ENCODE measurements at places on chromosomes 11 and 22.

DNA sequence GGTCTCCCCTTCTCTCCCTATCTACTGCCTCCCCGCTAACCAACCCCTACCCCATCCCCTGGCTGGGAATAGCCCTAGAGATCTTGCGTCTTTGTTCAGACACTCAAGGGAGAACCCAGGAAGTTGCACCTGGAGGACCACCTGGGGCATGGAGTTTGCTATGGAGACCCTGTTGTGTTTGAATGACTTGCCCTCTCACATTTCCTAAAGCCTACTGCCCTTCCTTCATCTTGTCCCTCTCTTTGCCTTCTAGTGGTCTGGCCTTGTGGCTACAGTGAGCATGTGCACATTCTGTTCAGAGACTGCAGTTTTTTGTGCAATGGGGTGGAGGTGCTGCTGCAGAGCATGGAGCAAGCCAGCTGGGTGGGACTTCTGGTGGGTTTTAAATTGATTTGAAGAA lies 42.5 kb downstream of the ZNRF3 start:
- DNase-seq = peak; percentile 65

- no peak for DNase-seq
Measured at GRCh38 chr11:131816051-131816450, 445.6 kb downstream of the NTM start.

DNA sequence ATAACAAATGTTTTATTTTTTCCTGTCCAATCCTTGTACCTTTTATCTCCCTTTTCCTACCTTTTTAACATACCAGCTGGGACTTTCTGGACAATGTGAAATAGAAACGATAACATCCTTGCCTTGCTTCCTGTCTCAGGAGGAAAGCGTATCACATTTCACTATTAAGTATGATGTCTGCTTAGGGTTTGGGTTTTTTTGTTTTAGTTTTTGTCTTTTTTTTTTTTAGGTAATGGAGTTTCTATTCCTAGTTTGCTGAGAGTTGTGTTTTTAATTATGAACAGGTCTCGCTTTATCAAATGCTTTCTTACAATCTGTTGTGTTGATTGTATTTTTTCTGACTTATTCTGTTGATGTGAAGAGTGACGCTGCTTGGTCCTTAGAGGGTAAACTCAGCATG lies 64.2 kb upstream of the KCNQ1OT1 start:
- no peak for DNase-seq

DNA sequence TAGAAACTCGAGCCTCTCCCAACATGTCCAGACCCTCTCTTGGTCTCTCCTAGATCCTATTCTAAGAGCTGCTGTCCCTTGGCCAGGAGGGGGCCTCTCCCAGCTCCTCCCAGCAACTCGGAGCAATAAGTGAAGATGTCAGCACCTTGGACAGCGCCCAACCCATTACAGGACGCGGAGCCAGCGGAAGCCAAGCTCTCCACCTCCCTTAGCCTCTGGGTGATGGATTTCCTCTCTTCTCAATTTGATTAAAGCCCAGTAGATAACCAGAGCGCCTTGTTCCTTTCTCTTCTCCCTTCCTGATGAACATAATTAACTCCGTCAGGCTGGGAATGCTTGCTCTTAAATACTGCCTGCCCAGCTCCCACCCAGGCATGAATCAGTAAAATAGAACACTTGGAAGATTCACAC lies 26.2 kb upstream of the TPBGL start:
- peak; percentile 58 for DNase-seq

- DNase-seq = peak; percentile 76
Measured at GRCh38 chr22:49632199-49633009, 195.3 kb downstream of the BRD1 start.

DNA sequence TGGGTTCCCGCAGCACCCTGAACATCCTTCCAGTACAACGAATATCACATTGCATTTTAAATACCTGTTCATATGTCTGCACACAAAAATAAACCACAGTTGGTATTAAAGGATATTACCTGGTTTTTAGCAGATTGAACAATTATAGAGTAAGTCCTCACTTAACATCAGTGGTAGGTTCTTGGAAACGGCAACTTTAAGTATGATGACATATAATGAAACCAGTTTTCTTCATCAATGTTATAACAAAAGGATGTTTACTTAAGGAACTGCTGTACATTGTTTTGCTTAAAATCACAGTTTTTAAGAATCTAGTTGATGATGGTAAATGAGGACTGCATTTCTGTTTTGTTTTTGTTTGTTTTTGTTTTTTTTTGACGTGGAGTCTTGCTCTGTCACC lies 28.0 kb downstream of the TRIM66 start:
- DNase-seq = peak; percentile 52

DNA sequence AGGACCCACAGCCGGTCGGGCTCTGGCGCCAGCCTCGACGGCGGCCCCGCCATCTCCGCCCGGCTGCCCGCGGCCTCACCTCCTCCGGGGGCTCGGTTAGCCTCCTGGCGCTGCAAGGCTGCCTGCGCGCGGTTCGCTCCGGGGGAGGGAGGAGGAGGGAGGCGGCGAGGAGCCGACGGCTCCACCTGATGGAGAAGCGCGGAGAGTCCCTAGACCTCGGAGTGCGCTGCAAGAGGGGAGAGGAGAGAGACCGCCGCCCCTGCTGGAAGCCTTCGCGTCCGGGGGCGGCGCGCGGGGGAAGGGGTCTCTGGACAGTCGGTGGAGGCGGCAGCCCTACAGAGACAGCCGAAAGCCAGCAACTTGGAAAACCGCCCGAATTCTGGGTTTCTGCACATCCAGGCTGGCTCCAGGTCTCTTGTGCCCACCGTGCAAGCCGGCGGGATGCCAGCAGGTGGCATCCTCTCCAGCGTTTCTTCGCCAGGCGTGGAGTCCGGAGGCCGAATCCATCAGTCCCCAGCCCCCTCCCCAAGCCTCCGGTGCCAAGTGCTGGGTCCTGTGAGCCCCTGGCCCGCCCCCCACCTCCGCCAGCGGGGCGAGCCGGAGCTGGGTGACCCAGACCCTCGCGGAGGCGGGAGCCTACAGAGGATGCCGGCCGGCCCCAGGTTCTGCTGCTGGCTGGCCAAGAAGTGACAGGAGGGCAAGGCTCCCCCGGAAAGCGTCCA lies 2.9 kb upstream of the KIRREL3 start:
- DNase-seq = peak; percentile 96

- no peak for DNase-seq
Measured at GRCh38 chr11:134944131-134944530, 532.1 kb upstream of the B3GAT1 start.

DNA sequence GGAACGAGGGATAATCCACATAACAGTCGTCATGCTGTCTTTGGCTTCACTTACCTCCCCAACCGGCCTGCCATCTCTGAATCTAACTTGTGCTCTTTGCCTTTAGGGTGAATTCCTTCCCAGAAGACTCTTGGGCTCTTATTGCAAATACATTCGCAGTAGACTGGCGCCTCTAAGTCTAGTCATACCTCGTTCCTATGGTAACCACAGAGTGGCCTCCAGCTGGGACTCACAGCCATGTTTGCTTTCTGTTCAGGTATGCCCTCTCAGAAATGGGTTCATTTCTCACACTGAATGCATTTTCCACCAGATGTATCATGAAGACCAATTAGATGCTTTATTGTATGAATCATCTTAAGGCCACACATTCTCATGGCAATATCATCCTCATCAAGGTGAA lies 112.7 kb downstream of the FAR1 start:
- peak; percentile 89 for DNase-seq

DNA sequence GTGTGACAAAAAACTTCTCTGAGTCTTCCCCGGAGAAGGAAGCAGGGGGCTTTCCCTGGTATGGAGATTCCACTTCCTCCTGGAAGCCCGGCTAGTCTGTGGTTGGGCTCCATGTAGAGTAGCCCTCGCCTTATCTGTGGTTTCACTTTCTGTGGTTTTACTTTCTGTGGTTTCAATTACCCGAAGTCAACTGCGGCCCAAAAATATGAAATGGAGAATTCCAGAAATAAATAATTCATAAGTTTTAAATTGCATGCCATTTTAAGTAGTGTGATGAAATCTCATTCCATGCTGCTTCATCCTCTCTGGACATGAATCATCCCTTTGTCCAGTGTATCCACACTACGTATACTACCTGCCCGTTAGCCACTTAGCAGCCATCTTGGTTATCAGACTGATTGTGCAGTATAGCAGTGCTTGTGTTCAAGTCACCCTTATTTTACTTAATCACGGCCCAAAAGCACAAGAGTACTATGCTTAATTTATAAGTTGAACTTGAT lies 275.0 kb upstream of the SESN3 start:
- no peak for DNase-seq

- no peak for DNase-seq
Measured at GRCh38 chr11:281486-282161, 3.4 kb downstream of the NLRP6 start.

GRCh38 chr22:19488884-19489843 lies 9.4 kb downstream of the CDC45 start:
- DNase-seq = peak; percentile 32

- DNase-seq = peak; percentile 92
Measured at GRCh38 chr11:90243534-90243933, 20.7 kb upstream of the CHORDC1 start.

GRCh38 chr22:42078469-42079318 lies 806 bp upstream of the SMDT1 start:
- DNase-seq = no peak

DNA sequence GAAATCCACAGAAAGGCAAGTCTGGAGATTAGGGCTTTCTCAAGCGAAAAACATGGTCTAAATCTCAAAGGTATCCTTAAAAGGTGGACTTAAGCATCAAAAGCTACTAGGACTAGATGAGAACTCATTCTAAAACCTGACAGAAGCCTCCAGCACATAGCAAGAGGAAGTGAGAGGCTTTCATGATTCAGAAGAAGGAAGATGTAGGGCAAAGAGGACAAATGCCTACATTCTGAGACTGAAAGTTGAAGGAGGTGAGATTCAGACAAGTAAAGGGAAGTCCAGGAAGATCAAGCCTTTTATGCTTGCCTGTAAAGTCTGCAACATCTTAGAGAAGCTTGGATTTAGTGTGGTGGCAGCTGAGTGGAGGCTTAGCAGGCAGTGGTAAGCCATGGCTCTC lies 98.9 kb downstream of the PGR start:
- no peak for DNase-seq

DNA sequence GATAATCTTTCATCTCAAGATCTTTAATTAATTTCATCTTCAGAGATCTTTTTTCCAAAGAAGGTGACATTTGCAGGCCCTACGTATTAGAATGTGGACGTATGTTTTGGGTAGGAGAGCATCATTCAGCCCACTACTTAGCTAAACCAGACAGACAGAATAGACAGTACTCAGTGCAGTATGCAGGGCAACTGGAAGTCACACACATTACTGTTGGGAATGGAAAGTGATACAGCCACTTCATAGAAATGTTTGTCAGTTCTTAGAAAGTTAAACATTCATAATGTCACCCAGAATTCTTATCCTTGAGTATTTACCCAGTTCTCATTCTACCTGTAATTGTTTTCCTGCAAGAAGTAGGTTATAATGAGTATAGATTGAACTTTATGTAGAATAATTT lies 102.9 kb downstream of the PPP6R3 start:
- DNase-seq = no peak

DNA sequence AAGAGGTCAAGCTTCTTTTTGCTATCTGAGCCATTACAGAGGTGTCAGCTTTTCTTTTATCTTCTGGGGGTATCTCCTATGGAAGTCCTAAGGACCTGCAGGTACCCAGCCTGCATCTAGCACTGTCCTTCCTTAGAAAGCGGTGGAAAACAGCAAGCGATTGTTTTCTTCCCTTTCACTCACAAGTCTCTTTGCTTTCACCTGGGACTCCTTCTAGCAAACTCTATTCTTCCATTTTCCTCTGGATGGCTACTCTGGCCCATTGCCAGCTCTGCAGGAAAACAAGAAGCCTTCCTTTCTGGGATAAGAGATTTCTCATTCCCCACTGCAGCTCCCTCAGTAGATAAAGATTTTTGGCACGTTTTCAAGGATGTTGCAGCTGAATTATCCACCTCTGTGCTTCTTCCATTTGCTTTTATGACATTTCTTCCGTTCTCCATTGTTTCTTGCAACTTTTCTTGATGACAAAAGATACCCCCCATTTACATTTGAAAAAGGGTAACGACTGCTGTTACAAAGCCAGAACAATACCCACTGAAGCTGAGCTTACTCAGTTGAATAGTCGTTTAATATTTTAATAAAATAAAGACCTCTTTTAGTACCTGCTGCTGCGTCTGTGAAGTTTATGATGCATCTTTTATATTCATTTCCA lies 40.2 kb upstream of the BDNF start:
- peak; percentile 23 for DNase-seq

- no peak for DNase-seq
Measured at GRCh38 chr11:24587635-24588034, 90.8 kb downstream of the LUZP2 start.

DNA sequence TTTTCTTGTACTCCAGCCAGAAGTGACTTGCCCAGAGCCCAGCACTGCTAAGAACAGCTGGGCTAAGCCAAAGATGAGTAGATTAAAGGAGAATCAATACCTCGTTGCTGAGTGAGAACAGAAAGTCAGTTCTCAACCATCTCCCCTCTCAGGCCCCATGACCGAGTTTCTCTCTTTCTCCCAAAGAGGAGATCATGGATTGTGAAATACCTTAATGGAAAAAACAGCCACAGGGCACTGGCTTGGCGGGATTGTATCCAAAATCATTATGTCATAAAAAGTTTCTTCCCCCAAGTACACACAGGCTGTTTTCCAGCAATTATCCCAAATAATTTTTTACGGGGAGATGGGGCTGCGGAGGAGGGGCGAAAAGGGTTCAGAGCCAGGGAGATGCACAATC lies 111.8 kb upstream of the TMEM45B start:
- DNase-seq = no peak

DNA sequence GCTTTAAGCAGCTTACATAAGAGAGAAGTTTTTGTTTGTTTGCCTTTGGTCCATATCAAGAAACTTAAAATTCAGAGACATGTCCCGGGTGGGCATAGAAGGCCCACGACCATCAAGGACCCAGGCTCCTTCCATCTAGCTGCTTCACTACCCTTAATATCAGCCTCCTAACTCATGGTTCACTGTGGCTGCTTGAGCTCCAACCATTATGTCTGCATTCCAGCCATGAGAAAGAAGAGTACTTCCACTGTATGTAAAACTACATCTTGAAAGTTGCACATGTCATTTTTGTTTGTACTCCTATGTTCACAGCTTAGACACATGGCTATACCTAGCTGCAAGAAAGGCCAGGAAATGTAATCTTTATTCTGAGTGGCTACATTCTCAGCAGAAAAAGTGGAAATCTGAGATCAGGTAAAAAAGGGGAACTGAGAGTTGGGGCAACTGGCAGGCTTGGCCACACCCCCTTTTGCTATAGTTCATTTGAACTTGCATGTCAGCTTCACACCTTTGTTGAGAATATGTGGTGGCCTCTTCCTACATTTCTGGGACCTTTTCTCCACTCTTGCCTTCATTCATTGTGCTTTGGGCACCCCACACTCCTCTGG lies 81.3 kb upstream of the TP53I11 start:
- no peak for DNase-seq

- no peak for DNase-seq
Measured at GRCh38 chr11:124896821-124897391, 759 bp downstream of the ROBO4 start.

- DNase-seq = no peak
Measured at GRCh38 chr11:21321530-21321929, 652.1 kb downstream of the NELL1 start.

Measured in NCI-H69 (cell line).